ENCODE measurements at places on chromosomes 11 and 22. TPM values are rescaled to one million over a fixed set of nuclear protein-coding genes. Genes with fewer than 3 reads are reported as not detected.

GALNT18 gene
- polyA plus RNA-seq = 26.9 TPM

- DNase-seq = no peak
Observed at GRCh38 chr11:57073128-57073527, 84.4 kb downstream of the OR5AK2 start.

DNA sequence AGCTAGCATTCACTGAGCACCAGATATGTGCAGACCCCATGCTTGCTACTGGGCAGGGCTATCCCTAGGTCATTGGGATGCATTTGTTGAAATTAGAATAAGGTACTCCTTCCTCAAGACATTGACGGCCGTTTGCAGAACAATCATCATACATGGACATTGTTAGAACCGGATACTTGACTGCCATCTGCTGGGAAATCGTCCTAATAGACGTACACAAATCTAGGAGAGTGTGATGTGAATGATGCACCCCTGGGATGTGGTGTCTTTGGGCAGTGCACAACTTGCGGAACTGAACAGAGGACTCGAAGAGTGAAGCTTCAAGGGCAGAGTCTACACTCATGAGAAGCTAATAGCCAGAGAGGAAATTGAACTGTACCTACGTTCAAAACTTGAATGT is 35.9 kb downstream of the MYO18B start:
- no peak for DNase-seq

DNA sequence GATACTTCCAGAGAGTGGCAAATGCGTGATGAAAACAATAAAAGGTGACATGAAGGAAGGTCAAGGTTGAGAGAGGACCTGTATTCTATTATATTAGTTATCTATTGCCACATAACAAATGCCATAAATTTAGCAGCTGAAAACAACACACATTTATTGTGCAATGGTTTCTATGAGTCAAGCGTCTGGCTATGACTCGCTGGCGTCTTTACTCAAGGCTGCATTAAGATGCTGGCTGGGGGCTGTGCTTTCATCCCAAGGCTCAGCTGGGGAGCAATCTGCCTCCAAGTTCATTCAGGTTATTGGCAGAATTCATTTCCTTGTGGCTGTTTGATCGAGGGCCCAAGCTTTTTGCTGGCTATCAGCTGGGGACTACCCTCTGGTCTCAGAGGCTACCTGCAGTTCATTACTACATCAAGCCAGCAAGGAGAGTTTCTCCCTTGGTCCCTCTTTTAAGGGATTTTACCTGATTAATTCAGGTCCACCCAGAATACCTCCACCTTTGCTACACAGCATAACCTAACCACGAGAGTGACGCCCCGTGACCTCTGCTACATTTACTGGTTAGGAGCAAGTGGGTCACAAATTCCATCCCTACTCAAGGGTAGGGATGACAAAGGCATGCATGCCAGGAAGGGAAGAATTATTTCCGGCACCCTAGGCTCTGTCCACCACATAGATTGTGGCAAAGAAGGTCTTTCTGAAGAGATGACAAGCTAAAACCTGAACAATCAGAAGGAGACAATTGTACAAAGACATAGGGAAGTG is 549.1 kb downstream of the MN1 start:
- no peak for DNase-seq

DNA sequence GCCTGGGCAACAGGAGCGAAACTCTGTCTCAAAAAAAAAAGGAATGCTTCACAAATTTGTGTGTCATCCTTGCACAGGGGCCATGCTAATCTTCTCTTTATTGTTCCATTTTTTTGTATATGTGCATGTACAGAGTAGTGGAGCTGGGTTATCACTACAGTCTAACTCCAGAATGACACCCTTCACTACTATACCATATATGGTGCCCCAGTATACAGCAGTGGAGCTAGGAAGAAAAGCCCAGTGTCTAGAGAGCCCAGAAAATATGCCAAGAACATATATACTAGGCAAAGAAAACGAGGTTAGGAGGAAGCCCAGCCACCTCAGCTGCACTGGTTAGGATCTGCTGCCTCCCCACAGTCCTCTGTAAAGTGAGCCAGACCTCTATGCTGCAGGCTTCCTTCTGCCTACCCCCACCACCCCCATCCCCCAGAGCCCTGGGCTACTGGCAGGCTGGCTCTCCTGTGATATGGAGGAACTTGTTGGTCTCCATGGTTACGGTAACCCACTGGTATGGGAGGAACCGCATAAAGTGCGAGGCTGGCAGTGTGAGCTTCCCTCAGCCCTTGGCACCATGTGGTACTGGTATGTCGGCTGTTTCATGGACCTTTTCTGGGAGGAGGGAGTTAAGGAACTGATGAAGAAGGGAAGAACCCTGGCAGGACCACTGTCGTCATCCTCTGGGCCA is 34.3 kb downstream of the RCOR2 start:
- DNase-seq = no peak

MS4A3 gene
- 0.64 TPM for polyA plus RNA-seq

DNA sequence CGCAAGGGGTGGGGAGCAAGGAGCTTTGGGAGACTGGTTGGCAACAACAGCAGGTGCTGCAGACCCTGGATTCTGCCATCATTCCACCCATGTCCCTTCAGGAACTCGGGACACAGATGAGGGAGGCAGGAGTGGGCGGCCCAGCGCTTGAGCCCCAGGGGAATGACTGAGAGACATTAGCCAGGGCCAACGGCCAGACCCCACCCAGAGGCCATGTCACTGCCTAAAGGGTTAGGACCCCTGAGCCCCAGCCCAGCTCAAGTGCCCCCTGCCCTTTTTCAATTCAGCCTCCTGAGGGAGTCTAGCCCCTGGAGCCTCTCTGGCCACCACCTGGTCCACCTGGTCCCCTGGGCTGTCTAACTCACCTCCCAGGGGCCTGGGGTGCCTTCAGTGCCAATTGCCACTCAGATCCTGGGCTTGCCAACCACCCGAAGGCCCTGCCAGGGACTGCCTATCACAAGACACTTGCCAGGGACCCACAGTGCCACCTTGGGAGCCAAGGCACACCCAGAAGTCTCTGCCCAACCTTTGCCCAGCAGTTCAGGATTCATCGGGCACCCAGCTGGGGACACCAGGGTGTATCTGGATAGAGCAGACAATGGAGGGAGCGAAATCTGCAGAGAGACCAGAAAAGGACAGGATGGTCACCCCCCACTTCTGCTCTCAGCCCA is 16.6 kb downstream of the MFNG start:
- no peak for DNase-seq

- DNase-seq = no peak
Observed at GRCh38 chr11:70095541-70096252, 17.6 kb downstream of the ANO1 start.
